CD14-positive monocyte (primary cell): ENCODE measurements at places on chromosomes 12 and 14.

DNA sequence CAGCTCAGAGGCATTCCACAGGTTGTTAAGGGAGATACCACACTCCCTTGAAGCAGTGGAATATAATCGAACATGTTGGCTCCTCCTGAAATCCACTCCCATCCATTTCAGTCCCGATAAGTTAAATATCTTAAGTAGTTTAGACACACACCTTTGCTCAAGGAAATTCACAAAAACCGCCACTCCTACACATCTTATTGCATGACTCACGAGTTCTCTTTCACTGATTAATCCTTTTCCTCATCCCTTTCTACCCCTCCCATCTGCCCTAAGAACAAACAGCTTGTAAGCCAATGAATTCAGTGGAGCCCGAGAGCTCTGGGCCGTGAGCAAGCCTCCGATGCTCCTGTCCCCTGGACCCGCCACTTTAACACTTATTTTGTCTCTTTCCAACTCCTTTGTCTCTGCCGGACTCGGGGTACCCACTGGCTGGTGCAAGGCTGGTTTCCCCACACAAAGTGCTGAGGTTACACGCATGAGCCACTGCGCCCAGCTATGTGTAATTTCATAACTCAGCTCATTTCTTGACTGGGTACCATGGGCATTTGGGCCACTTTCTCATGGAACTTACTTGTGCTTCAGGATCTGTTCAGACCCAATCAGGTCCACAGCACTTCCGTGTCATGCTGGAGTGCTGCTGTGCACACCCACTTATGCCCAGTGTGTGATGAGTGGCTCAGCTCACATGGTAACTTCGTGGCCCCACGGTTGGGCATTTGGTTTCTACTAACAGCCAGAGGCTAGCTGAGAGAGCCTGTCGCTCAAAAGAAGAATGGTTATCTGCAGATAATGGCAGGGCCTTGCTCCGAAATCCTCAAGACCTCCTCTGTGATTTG is 171.8 kb upstream of the ALG10B start:
- DNase-seq, result no peak

GRCh38 chr14:23380197-23380914 is 3.5 kb downstream of the CMTM5 start:
- DNase-seq, result no peak

- peak; percentile 28 for DNase-seq
Observed at GRCh38 chr12:111887926-111888745, 46.1 kb downstream of the MAPKAPK5 start.

DNA sequence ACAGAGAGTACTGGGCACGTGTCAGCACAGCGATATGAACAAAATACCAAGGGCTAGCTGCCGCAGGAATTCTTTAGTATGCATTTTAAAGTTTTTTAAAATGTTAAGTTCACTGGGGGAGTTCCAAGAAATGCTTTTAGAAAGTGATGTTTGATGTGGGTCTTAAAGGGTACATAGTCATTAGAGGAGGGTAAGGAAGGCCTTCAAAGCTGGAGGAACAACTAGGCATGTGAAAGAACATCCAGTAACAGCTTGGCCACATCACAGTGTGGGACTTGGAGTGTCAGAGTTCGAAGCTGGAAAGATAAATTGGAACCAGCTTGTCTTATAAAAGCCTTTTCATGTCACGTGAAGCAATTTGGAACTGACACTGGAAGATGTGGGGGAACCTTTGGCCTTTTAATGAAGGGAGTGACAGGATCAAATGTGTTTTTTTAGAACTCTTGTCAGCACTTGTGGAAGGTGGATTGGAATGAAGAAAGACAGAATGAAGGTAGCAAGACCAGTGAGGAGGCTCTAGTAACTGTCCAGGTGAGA is 57.7 kb downstream of the WDR20 start:
- no peak for DNase-seq

DNA sequence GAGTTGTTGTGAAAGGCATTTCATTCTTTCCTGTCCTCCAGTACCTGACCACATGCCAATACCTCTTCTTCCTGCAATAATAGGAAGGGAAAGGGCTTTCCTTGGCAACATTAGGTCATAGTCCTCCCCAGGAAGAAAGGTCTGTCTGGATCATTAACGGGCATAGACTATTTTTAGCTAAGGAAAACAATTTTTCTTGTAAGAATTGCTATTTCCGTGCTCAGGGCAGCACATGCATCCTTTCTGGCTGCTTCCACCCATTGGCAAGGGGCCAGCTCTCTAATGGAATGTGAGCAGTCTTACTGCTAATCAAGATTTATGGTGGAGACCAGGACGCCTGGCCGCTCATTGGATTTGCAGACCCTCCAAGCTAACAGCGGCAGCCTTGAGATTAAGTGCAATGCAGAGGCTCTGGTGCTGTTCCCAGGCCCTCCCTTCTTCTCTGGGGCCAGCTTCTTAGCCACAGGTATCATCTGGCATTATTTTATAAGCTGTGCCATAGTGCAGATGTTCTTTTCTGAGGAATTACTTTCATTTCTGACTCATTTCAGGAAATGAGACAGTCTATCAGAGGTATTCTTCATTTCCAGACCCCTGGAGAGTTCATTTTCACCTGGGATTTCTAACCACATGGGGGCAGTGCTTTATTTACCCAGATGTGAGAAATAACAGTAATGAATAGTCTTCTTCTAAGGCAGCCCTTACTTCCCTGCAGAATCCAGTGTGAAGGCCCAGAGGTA is 52.9 kb downstream of the ANO6 start:
- no peak for DNase-seq

GRCh38 chr12:131281016-131281415 is 327.3 kb downstream of the ADGRD1 start:
- DNase-seq, result no peak

DNA sequence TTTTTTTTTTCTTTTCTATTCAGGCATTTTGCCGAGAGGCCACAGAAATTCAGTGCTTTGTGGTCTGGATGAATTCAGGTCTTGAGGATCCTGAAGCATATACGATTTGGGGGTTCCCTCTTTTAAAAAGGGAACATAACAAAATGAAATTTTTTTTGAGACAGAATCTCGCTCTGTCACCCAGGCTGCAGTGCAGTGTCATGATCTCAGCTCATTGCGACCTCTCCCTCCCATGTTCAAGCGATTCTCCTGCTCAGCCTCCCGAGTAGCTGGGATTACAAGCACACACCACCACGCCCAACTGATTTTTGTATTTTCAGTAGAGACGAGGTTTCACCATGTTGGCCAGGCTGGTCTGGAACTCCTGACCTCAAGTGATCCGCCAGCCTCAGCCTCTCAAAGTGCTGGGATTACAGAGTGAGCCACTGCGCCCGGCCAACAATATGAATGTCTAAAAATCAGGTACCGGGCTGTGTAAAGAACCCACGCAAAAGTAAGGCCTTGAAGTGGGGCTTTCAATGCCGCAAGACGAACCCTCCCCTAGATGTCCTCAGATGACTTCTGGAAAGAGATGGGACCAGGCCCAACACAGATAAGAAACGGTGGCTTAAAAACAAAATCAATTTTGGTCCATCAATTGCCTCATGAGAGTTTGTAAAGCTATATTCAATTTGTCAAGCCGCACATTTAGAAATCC is 30.0 kb downstream of the TESC start:
- peak; percentile 79 for DNase-seq

DNA sequence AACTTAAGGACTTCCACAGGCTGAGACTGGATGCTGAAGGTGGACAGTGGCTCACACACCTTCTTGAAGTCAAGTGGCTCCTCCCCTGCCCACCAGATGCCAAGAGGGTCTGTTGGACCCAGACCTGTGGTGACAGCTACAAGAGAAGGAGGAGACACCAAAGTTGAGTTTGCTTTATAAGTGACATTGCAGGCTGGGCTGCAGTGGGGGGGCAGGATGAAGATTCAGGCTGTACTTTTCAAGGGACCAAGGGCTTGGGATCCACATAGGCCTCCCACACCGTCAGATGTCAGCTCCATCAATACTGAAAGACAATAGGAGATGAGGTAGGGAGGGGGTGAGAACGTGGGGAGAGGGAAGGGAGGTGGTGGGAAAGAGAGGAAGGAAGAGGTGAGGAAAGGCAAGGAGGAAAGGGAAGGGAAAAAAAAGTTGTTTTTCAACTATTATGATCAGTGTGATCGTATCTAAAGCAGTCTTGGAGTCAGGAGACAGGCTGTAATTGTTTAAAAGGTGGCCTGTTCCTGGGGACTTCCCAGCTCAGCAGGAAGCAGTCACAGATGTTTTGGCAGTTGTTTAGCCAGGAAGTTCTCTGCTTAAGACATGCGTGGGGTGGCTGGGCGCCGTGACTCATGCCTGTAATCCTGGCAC is 84.1 kb upstream of the RESF1 start:
- DNase-seq, result peak; percentile 76

DNA sequence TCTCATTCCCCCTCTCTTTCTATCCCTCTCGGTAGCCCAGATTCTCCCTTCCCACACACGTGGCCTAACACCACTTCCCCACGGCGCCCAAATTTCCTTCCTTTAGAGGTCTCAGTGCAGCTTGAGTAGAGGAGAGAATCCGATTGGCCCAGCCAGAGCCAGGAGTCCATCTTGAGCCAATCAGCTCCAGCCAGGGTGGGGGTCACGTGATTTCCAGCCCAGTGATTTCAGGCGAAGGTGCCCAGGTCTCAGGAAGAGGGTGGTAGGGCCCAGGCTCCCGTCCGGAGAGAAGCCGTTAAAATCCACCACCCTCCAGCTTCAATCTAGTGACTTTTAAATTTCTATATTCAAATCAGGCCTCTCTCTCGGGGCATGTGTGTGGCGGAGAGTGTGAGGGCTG is 45.2 kb upstream of the MYL2 start:
- DNase-seq, result no peak

DNA sequence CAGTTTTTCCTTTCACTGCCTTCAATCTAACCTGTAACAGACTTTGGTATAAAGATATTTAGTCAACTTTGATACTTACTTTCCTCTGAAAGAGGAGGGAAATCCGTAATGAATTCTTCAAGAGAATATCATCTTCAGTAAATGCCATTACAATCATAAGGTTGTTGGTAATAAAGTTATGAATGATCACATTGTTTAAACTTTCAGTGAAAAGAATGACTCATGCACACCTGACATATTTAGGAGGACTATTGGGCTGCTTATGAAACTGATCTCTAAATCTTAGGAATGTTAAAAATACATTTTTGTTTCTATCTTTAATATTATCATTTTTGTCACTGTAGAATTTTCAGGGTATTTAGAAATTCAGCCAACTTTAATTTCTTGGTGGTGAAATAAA is 474.7 kb downstream of the SLC16A7 start:
- no peak for DNase-seq

DNA sequence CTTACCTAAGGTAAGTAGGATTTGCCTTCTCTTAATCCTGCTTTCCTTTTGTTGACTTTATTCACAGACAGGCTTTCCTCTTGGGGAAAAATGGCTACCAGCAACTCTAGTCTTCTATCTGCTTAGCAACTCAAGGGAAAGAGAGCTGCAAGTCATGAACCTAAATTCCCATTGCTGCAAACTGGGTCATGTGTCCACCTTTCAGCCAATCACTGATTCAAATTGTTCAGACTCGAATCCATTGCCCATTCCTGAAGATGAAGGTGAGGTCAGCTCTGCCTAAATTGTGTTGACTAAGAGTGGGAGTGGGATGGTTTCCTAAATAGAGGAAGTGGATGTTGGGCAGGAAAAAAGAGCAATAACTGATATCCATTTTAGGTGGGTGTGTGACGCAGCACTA is 7.7 kb downstream of the FBXW8 start:
- no peak for DNase-seq

DNA sequence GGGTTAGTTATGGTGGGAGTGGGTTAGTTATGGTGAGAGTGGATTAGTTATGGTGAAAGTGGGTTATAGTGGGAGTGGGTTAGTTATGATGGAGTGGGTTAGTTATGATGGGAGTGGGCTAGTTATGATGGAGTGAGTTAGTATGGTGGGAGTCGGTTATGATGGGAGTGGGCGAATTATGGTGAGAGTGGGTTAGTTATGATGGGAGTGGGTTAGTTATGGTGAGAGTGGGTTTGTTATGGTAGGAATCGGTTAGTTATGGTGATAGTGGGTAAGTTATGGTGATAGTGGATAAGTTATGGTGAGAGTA is 22.1 kb upstream of the SFSWAP start:
- DNase-seq, result no peak

DNA sequence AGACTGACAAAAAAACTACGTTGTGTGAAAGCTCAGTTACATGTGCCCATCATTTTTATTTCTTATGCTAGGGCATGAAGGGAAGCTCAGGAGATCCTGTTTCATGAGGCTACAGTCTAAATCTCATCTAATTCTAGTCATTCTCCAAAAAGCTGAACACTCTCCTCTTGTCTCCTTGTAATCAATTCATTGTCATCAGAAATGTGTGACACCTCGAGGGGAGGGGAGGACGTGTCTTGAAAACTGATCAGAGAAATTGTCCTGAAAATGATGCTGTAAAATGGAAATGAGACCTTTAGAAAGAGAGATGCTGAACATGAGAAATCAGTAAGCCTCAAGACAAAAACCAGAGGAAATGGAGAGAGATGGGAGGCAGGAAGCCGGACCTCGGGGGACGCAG is 103.4 kb downstream of the DAD1 start:
- no peak for DNase-seq
